Activated CD8-positive, alpha-beta T cell treated with anti-CD3 and anti-CD28 coated beads for 36 hours (primary cell): ENCODE measurements at places on chromosomes 7 and 10. TPM values are rescaled to one million over a fixed set of nuclear protein-coding genes. Genes with fewer than 3 reads are reported as not detected.

Gene PNLIP
- not detected for total RNA-seq

Gene RBP3
- not detected for total RNA-seq

Gene NIPSNAP2
- total RNA-seq = 54.2 TPM

Gene GATA3
- 24.4 TPM for total RNA-seq

Gene DYDC2
- 0.70 TPM for total RNA-seq

Gene OR2A12
- total RNA-seq = not detected

Gene SLC26A4
- 2.0 TPM for total RNA-seq

Gene GNA12
- total RNA-seq = 21.0 TPM

Gene CFAP69
- total RNA-seq = 0.07 TPM

Gene NPSR1
- not detected for total RNA-seq

Gene MBL2
- total RNA-seq = not detected

Gene OPALIN
- total RNA-seq = not detected

Gene WBP1L
- total RNA-seq = 12.7 TPM

Gene FAM25C
- total RNA-seq = not detected

Gene MMRN2
- total RNA-seq = not detected

Gene SPDYE11
- total RNA-seq = not detected

Gene MAGI2
- 0.09 TPM for total RNA-seq

Gene GPR85
- not detected for total RNA-seq

Gene SLF2
- 31.9 TPM for total RNA-seq
